ENCODE measurements at places on chromosomes 5 and 9.

DNA sequence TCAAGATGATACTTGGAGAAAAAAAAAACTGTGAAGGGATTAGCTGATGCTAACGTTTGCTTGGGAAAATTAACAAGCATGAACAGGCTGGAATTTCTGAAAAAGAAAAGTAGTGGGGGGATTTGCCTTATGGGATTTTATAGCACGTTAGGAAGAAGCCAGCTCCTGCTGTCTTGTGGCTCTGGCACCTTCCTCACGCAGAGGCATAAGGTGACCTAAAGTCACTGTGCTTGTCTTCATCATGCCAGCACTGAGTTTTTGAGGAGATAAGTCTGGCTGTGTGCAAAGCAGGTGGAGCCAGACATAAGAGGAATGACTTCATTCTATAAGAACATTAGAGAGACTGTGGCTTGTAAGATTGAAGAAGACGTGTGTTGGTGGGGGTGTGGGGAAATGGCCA is 94.4 kb upstream of the MAP1B start:
- no peak for DNase-seq

- DNase-seq: no peak
Measured at GRCh38 chr5:58071566-58071965, 388.3 kb downstream of the PLK2 start.

DNA sequence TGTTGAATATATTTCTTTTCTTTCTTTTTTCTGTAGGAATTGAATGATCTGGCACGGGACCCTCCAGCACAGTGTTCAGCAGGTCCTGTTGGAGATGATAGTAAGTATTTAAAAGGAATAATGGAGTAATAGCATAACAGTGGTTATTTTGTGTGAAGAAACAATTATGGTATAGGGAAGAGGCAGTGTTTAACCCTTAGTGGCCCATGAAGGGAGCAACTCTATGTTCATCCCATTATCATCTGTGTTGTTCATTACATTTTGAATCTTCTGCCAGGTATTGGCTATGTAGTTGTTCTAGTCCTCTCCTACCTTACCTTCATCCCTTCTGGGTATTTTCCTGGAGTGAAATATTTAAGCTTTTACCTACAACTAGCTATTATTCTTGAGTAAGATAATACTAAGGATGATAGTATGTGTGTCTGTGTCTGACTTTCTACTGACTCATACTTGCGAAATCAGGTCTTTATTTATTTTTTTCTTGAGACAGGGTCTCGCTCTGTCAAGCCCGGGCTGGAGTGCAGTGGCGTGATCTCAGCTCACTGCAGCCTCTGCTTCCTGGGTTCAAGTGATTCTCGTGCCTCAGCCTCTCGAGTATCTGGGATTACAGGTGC is 39.3 kb downstream of the UBE2D2 start:
- DNase-seq: no peak

GRCh38 chr9:136773386-136774044 is 9.2 kb upstream of the LCN15 start:
- no peak for DNase-seq

- no peak for DNase-seq
Measured at GRCh38 chr9:6788162-6789016, 30.6 kb downstream of the KDM4C start.

All from NCI-H1417 treated with DMSO at 0.1 percent for 48 hours (cell line).